ENCODE measurements at places on chromosomes 4 and X.

- DNase-seq = no peak
Measured at GRCh38 chrX:109600237-109600651, 24.7 kb downstream of the KCNE5 start.

GRCh38 chrX:49877397-49878101 is 1.7 kb upstream of the USP27X start:
- DNase-seq = no peak

DNA sequence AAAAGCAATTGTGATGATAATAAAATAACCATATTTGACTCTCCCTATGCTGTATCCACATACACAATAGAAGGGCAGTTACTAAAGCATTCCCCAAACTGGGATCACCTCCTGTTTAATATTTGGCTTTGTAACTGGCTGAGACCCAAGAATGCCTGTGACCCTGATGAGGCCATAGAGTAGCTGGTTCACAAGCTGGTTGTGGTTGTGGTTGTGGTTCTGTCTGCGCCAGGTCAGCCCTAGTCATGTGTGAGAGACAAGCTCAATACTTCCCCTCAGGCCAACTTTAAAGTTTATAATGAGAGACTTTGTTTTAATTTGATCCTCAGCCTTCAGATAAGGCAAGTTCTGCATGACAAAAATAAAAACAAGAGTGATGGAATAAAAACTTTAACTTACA is 209.9 kb downstream of the PARM1 start:
- no peak for DNase-seq

GRCh38 chr4:152485726-152486276 is 50.1 kb downstream of the FBXW7 start:
- no peak for DNase-seq

DNA sequence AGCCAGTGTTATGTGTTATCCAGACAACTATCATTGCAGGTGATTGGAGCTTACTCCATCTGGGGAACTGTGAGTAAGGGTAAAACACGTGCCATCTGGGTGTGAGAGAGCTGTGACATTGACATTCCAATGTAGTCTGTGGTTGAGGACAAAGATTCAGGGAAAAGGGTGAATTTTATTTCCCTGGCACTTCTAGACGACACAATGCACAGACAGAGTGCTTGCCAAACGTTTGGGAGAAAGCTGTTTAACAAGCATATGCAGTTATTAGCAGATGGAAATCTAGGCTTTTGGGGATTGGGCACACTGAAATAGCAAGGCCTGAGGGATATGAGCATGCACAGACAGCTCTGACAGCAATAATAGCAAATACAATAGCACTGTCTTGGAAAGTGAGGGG is 21.3 kb upstream of the CTSO start:
- no peak for DNase-seq

- DNase-seq = no peak
Measured at GRCh38 chr4:80922941-80923340, 107.6 kb upstream of the BMP3 start.

DNA sequence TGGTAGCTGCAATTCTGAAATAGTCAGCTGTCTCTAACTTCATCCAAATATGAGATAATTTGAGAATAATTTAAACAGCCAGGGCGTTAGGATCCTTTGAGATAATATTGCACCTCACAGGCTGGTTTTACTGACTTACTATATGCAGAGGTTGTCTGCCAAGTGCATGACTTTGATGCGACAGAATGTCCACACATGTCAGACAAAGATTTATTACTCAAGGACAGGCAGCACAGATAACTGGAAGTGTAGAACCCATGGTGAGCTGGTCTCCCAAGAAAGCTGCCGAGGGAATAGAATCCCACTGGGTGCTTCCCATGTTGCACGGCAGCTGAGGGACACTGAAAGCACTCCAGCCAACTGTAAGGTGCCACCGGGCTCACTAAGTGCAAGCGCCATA is 166.2 kb upstream of the GALNTL6 start:
- no peak for DNase-seq

DNA sequence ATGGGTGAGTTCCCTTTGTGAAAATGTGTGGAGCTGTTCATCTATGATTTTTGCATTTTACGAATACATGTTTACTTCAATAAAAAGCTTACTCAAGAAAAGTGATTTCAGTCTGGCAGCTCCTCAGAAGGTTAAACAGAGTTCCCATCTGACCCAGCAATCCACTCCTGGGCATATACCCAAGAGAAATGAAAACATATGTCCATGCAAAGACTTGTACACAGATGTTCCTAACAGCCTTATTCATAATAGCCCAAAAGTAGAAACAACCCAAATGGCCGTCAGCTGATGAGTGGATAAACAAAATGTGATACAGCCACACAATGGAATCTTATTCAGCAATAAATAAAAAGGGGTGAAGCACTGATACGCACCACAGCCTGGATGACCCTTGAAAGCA is 20.8 kb downstream of the CLCN4 start:
- DNase-seq = no peak

DNA sequence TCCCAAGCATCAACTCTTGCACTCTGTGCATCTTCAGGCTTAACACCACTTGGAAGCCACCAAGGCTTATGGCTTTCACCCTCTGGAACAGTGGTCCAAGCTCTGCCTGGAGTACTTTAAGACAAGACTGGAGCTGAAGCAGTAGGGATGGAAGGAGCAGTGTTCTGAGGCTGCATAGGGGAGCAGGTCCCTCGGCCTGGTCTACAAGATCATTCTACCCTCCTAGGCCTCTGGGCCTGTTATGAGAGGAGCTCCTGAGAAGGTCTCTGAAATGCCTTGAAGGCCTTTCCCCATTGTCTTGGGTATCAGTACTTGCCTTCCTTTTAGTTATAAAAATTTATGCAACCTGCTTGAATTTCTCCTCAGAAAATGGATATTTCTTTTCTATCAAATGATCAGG is 286.7 kb downstream of the CPXCR1 start:
- DNase-seq = no peak

GRCh38 chrX:9983846-9984245 is 16.7 kb downstream of the CLDN34 start:
- no peak for DNase-seq

DNA sequence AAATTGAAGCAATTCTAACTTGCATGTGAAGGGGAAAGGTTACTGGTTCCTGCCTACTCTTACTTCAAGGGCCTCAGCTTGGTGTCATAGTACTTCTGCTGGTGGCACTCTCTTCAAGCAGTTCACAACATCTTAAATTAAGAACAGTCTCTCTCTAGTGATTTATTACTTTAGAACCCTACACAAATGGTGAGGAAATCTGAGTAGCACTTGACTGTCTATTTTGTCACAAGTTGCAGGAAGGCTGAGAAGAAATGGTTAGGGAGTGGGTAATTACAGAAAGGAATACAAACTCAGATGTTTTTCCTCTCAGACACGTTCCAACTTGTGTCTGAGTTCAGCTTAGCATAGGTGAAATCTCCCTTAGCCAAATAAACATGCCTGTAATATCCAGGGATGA is 242.3 kb upstream of the GRIA3 start:
- DNase-seq = no peak

DNA sequence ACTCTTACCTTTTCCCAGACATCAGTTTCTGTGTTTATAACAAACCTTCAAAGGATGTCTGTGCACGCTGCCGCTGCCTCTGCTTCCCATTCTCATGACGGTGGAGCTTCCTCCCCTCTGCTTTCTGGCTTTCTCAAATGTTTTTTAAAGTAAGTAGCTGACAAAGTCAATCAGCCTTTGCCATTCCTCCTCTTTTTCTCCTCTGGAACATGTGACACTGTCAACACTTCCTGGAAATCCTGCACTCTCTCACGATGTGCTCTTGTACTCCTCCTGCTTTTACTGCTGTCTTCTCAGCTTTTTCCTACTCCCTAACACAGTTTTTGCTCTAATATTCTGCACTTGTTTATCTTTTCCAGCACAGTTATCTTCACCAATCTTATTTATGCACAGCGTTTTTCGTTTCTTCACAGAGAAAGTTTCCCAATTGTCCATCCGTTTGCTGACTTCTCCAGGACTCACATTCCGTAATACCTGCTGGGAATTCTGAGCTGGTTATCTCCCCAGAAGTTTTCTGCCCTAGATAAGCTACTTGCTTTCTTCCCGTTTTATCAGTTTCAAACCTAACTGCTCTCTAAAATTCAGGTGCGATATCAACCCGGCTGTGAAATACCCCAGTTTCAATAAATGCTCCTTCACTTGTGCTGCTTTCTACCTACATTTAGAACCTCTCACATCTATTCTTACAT is 465.6 kb upstream of the AGA start:
- DNase-seq = no peak

DNA sequence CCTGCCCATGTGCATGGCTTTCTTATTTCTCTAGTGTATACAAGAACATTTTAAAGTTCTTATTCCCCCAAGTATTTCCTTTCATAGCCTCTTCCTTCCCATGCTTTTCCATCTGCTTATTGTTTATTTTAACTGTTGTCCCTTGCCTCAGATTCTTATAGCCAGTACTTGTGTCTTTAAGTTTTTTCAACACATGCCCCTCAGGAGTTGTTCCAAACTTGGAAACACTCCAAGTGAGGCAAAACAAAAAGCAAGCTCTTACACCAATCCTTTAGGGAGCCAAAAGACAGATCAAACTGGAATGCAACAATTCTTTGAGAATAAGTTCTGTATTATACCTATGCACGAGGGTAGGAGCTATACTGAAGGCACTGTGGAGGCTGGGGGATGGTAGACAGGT is 222.0 kb upstream of the STK26 start:
- no peak for DNase-seq

DNA sequence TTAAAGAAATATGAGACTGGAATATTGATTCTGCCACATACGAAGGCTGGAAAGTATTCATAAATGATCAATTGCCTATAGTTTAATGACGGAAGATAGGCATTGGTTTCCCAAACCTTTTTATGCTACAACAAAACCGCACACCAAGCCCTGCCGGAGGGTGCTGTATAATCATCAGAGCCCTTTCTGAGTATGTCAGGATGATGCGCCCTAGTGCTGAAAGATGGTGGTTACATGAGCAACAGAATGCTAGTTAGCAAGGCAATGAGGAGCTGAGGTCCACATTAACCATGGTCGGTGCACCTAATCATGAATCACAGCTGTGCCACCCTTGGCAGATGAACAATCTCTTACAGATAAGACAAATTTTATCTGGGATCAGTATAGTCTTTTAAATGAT is 491.1 kb downstream of the PACRGL start:
- DNase-seq = no peak

DNA sequence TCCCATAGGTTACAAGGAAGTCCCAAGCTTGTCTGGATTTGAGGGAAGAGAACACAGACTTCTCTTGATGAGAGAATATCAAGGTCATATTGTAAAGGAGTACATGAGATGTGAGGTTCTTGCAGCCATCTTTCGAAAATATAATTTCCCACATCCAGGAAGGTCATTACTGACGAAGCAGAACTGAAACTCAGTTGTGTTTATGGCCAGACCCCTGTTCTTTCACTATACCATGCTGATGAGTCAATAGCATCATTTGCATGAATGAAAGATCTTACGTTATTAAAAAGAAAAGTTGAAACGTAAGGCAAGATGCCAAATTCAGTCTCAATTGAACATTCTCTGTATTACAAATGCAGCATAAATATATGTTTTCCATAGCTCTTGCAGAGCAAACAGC is 14.2 kb upstream of the CCDC149 start:
- no peak for DNase-seq

DNA sequence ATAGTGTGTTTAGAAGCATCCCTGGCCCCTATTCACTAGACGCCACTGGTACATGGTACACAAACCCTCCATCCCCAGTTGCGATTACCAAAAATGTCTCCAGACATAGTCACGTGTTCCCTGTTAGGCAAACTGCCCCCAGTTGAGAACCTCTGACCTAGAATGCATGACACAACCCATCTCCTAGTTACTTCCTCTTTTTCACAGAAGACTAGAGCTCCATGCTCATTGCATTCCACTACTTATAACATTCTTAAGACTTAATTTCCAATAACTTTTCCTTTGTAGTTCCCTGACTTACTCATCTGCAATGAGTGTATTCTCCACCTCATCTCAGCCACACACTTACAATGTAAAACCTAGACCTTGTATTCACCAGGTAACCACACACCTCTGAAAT is 68.6 kb downstream of the PRSS12 start:
- DNase-seq = no peak

DNA sequence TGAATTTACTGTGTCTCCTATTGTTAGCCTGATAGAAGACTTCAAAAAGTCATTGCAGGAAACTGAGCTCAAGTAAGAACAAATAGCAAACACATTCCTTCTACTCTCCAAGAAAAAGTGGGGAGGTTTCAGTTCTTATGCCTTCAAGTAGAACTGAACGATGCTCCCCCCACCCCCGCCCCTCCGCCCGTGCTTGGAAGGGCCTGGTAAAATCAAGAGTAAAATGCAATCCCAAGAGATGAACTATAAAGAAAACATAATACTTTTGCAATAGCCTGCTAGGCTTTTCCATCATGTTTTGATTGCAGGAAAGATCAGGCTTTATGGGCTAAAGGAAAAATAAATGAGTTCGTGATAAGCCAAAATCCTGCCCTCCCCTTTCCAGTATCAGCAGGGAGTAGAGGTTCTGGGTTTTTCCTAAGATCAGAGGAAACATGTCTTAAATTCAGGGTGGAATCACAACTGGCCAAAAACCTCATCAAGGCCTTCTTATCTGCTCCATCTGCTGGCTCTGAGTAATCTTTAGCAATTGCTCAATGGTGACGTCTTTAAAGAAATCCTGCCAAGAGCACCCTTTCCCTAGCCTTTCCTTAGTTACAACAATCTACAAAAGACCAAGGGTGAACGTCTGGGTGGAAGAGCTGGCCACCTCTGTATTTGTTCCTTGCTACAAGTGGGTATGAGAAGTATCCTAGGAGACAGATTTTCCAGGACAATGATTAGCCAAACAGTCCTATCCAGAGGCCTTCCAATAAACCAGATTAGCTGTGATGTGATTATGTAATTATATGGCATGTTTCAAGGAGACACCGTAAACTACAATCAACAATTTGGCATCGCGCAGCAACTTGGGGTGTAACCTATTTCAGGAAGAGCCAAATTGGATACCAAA is 66.3 kb upstream of the FAM9C start:
- DNase-seq = no peak

DNA sequence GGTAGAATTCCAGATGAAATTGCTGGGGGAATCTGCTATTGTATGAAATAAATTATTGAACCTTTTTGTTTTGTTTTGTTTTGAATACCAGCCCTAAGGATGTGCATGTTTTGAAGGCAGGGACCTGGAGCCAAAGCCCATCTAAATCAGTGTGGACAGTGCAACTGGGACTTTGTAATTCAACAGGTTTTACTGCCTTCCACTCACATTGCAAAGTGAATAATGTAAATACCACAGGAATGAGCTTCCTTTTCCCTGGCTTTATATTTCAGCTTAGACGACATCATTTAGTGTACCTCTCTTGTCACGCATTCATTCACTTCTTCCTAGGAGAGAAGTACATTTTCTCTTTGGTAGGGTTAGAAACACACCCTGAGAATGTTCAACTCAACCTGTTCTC is 795.0 kb downstream of the CENPC start:
- DNase-seq = no peak
